ENCODE measurements at places on chromosomes 5 and 9.

- no peak for DNase-seq
Measured at GRCh38 chr5:57850109-57850508, 367.5 kb upstream of the ACTBL2 start.

- no peak for DNase-seq
Measured at GRCh38 chr9:71764891-71765290, 3.4 kb downstream of the CEMIP2 start.

DNA sequence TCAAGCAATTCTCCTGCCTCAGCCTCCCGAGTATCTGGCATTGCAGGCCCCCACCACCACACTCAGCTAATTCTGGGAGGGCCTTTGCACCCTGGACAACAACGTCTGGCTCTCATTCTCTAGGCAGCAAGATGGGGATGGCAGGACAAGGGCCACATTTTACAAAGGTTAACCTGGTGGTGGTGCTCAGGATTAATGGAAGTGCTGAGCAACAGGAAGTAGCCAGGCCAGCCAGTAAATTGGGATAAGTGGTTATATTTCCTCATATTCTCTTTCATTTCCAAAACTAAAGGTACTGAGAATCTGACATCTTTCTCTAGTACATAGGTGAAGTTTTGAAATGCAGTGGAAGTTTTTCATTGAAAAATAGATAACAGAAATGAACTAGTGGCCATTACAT lies 24.7 kb upstream of the ASPN start:
- no peak for DNase-seq

GRCh38 chr9:117886616-117887015 lies 182.4 kb downstream of the TLR4 start:
- no peak for DNase-seq

DNA sequence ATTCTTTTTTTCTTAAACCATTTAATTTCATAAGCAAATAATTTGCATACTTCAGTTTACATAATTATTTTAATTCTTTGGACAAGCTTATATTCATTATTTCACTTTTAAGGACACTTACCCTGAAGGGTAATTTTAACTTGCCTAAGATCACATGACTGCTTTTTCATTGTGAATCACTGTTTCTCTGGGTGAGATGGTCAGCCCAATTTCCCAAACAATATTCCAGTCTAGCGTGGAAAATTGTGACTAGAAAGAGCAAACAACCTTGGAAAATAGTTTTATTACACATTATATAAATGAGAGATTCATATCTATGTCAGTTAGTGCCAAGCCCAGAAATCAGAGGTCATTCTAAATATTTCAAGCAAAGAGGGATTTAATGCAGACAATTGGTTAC lies 21.4 kb upstream of the JAKMIP2 start:
- DNase-seq = no peak

- no peak for DNase-seq
Measured at GRCh38 chr9:9410736-9411135, 1202.1 kb downstream of the PTPRD start.

GRCh38 chr9:124322618-124323432 lies 65.1 kb downstream of the NEK6 start:
- DNase-seq = no peak

DNA sequence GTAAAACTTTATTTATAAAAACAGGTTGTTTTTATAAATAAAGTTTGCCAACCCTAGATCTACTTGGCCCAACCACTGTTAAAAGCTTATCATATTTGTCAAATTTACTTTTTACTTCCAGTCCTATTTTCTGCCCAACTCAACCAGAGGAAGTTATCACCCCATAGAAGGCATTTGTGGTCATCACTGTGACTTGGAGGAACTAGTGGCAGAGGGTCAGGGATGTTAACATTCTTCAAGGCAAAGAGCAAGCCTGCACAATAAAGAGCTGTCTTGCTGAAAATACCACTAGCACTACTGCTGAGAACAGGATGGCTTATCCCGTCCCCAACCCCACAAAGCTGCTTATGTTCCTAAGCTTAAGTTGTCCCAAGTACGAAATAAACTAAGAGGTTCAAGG lies 22.3 kb downstream of the TTC33 start:
- no peak for DNase-seq

GRCh38 chr5:137923856-137924255 lies 34.6 kb downstream of the PKD2L2 start:
- DNase-seq = no peak

GRCh38 chr9:21974722-21975409 lies 19.3 kb downstream of the CDKN2A start:
- DNase-seq = peak; percentile 80

- no peak for DNase-seq
Measured at GRCh38 chr5:166188501-166189325, 2102.7 kb upstream of the WWC1 start.

- DNase-seq = peak; percentile 62
Measured at GRCh38 chr5:53109443-53110127, at the start of gene MOCS2. Gene MOCS2 (minus strand): TSS chr5:53109757. CDS start chr5:53107174, 2,583 bp downstream.

DNA sequence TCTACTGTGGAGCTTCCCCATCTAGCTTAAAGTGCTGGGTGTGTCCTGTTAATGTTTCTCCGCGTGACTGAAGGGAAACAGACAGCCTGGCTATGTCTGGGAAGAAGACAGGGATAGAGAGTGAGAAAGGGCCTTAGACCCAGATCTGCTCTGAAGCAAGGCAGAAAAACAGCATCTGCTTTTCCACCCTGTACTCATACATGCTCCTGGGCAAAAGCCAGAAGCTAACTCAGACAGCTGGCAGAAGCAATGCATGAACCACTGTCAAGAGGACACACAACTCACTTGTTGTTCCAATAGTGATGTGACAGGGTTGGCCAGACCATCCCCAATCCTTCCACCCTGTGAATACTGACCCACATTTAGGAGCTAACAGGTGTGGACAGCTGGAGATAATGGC lies 63.3 kb downstream of the DPYSL3 start:
- DNase-seq = no peak

DNA sequence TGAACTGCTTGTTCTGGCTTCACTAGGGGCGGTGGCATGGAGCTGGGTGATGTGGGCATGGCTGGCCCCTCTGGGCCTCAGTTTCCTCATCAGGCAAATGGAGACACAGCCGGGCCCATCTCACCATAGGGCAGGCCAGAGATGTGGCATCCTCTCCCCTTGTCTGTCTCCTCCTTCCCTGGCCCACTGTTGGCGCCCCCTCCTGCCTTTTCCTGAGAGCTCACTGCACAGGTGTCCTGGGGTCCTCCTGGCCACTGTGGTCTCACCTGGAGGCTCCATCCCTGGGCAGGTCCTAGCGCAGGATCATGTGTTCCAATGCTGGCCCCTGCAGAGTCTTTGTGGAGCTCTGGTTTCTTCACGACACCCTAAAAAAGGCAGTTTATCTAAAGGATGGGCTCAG lies 53.5 kb downstream of the NEK6 start:
- no peak for DNase-seq

DNA sequence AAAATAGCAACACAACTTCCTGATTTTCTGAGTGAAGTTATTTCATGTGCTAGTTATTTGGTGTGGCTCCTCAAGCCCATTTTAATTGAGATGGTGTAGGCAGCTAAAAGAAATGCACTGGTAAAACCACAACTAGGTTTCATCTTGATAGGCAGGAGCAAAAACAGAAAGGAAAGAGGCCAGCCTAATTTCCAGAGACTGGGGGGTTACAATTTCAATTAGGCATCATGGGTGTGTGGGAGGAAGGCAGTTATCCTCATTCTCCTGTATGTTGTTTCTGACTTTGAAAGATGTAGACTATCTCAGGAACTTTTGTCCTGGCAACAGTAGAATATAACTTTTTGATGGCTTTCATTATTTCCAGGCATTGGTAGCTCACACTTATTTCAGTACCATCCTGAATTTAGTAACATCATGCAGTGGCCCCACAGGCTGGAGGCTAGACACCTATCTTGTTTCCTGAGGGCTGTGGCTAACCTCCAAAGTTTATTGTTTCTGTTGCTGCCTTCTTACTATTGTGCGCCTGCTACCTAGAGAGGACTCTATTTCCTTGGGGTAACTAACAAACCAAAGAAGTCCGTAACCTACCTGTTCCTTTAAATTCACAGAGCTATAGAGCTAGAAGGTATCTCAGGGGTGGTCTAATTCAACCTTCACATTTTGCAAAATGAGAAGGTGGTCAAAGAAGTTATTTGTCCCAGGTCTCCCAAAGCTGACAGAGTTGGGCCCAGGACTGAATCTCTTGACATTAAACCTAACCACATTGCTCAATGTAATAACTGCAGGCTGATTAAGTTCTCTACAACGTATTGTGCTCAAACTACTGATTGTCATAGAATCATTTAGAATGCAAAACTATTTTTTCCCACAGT lies 42.4 kb downstream of the FYB1 start:
- no peak for DNase-seq

- DNase-seq = no peak
Measured at GRCh38 chr5:963673-964531, 44.7 kb upstream of the NKD2 start.

GRCh38 chr5:42993516-42994245 lies 46.4 kb downstream of the ANXA2R start:
- DNase-seq = no peak

- peak; percentile 87 for DNase-seq
Measured at GRCh38 chr5:74648835-74649293, 8.3 kb upstream of the ENC1 start.

- DNase-seq = no peak
Measured at GRCh38 chr9:98240475-98240874, 15.0 kb downstream of the TBC1D2 start.

- no peak for DNase-seq
Measured at GRCh38 chr9:6877671-6878161, 119.9 kb downstream of the KDM4C start.

DNA sequence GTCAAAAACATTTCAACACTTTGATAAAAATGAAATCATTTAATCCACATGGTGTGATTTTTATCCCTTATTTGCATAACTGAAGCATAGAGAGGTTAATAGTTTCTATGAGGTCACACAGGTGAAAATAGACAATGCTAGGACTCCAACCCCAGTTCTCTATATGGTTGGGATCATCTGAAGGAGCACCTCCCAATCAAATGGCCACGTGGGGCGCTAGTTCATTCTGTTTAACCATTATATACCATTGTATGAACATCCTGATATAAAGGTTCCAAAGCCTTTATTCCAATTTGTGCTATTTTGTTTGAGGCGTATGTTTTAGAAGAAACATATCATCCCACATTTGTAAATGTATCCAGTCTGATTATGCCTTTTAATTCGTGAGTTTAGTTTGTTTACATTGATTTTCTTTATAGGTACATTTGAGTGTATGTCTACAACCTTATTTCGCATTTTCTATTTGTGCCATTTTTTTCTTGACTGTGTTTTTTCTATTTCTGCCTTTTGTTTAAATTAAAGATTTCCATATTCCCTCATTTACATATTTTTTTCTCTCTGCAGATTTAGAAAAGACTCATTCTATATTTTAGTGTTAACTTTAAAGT lies 1092.0 kb downstream of the MAT2B start:
- DNase-seq = no peak

DNA sequence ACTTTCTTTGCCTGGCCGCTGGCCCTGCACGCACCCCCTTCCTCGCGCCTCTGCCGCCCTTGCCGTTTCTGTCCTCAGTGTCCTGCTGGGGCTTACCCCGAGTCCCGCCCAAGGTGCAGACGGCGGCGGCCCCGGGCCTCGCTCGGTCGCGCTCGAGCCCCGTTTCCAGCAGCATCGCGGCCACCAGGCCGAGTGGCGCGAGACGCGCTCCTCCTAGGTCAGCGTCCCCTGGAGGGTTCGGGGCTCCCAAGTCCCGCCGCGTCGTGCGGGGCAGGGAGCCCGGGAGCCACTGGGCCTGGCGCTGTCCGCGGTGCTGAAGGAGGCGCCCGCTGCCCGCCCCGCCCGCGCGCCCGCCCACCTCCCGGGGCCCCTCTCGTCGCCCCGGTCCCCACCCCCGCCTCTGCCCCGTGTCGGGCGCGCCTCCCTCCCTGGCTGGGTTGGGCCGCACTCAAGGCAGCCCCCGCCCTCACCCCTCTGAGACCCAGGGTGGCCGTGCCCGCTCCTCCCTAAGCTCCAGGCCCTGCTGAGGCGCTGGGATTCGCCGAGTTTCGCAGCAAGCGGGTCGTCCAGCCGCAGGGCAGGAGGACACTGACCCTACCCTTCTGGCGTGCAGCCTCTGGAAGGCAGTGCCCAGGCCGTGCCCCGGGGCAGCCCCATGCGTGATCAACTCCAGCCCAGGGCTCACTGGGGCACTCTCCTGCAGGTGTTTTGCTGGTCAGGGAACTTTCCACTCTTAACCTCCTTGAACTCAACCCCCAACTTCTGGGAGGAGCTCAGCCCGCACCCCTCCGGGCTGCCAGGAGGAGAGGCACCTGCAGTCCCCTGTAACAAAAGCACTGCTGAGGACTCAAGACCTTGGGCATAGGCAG lies at the start of gene LHX3:
Gene LHX3 (minus strand): TSS at position 291 of the 869 bp plus-strand sequence. CDS start 116 bp downstream, at position 175.
- DNase-seq = no peak

GRCh38 chr9:133959171-133959570 lies 33.0 kb downstream of the VAV2 start:
- DNase-seq = no peak

GRCh38 chr9:123315635-123316034 lies 40.4 kb upstream of the CRB2 start:
- no peak for DNase-seq

DNA sequence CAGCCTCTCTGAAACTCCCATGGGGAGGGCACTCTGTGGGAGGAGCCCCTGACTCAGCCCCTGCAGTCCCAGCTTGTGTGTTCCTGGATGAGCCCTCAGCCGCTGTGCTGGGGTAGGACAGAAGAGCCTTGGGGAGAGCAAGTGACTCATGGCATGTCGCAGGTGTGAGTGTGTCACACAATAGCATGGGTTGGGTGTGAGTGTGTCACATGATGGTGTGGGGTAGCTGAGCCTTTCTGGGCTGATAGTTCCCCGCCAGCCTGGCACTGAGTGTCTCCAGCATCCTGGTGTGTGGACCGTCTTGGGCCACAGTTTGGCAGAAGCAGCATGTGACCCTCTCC lies 83.4 kb downstream of the PHF2 start:
- DNase-seq = no peak

- no peak for DNase-seq
Measured at GRCh38 chr5:163350083-163350482, 87.3 kb upstream of the CCNG1 start.

DNA sequence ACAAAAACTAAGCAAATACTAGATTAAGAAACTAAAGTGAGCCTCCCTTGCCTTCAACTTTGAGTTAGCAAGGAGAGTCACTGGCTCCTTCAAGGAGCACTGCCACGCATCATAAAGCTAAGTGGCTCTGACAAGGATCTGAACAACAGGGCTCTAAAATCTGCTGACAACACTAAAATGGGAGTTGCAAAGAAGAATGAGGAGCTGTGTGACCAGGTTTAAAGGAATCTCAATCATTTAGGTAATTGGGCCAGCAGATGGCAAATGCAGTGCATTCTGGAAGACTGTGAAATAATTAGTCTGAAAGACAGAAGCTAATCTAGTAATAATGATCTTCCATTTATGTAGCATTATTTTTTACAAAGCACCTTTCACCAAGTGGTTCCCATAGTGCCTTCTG lies 297.0 kb upstream of the TAS2R1 start:
- DNase-seq = no peak

Data from NCI-H748 treated with DMSO at 0.1 percent for 48 hours (cell line).